AG04449 (cell line): ENCODE measurements at places on chromosomes 1 and 21.

DNA sequence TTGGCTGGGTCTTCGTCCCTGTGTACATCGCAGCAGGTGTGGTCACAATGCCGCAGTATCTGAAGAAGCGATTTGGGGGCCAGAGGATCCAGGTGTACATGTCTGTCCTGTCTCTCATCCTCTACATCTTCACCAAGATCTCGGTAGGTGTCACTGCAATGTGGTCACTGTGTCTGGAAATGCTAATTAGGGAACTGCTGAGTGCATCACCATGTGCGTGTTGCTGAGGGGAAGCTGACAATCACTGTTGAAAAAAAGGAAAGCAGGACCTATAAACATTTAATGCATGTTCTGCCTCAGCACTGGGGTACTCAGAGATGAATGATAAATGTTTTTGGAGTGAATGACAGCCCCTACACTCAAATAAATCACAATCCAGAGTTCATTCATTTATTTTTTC is 6.8 kb downstream of the SLC5A9 start:
- no peak for DNase-seq

- DNase-seq: no peak
Observed at GRCh38 chr1:175277783-175278733, 85.5 kb upstream of the KIAA0040 start.

DNA sequence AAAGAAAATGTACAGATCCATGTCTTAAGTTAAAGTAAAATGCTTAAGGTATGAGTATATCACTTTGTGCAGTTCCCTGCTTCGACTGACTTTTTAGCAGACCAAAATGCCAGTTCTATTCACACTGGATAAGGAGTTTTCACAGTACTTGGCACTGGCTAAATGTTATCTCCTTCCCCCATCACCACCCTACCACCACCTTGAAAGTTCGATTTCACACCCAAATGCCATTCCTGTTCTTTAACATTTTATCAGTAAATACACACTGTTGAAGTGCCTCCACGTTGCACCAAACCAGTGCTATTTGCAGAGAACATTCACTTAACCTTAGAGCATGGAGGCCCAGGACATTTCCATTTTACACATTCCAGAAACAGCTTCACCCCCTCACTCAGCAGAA is 100.0 kb downstream of the URB2 start:
- no peak for DNase-seq

DNA sequence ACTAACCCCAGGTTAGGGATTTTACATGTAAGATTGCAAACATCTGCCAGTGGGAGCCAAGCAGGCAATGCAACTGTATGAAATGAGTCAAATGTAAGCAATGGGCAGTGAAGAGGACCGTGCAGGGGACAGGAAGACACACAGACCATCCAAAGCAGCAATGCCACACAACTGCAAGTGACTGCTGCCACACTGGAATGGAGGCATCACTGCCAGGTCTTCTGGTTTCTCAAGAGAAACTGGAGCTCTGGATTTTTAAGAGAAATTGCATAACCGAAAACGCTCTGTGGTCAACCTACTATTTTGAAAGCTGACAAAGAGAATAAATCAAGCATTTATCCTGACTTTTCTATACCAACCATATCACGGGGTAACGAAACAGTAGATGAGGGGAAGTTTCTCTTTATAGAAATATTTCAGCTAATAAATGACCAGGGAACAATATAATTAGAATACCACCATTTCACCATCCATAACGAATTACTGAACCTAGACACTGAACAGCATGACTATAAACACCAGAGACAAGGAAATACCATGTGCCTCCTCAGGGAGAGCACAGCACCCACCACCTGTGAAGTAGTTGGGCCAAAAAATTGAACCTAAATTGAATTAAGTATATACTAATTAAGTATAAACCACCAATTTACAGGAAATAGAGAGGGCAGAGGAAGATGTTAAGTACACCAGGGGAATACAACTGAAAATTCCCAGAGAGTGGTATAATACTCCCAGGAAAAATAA is 4.4 kb downstream of the AK2 start:
- DNase-seq: no peak

GRCh38 chr21:38771536-38771935 is 34.2 kb upstream of the ETS2 start:
- DNase-seq: no peak

DNA sequence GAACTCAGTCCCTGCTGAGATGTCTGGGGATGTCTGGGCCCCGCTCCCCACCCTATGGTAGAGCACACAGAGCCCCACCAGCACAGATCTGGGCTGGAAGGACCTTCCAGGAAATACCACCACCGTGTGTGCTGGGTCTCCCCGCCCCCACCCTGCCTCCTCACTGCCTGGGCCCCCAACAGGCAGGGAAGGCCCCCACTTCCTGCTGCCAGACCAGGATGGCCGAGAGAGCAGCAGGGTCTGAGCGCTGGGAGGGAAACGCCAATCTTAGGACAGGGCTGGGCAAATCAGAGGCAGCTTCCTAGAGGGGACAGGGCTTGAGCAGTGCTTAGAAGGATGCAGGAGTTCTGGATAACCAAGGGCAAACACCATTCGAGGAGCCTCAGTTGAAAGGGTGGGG is 11.9 kb downstream of the ADGRB2 start:
- no peak for DNase-seq

- DNase-seq: no peak
Observed at GRCh38 chr1:34131396-34132160, 33.5 kb downstream of the CSMD2 start.

DNA sequence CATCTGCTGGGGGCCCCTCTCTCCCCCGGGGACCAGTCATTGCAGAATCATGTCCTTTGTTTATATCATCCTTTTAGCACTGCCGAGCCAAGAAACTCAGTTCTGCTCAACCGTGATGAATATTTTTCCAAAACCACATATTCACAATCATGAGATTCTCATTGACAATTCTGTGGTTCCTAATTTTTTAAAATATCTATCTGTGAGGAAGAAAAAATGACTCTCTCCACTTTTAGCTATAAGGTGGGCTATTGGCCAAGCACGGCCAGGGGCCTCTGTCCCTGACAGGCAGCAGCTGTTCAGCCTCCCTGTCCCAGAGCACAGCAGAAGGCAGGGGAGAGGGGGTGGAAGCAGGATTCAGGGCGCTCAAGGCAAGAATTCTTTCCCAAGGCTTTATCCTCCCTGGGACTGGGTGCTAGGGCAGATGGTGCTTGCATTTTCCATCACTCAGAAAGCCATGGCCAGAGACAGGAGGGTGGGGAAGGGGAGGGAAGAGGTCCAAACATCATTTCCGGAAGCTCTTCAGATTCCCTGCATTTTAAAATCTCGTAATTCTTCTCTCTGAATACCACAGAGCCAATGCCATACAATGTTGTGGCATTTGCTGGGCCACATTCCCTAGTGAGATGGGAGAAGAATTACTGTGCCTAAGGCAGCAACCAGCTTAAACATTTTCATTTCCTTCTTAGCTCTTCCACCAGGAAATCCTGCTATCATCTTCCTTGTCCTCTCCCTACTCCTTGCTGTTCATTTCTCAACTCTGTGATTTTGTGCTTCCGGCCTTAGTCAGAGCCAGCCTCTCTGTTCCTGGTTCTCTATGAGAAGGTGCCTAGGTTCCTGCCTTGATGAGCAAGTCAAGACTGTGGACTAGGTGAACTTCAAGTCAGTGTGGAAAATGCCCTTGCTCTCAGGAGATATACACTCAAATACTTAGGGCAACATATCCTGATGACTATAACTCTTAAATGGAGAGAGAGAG is 60.3 kb downstream of the KCNJ6 start:
- DNase-seq: peak; percentile 51

DNA sequence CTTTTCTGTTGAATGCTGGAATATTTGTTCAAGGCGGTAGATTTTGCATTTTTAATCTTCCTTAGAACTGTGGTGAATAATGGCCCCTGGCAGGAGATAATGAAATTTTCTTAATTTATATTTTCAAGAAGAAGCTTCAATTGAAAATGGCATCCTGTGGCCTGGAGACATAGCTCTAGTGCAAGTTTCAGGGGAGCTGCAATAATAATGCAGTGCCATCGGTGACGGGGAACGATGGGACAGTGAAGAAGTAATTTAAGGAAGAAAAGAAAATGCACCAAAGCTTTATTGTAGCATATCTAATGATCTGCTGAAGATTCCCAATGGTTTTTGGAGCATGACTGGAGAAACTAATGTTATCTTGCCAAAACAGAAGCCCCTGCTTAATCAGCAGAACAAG is 128.4 kb downstream of the ADGRL2 start:
- no peak for DNase-seq

DNA sequence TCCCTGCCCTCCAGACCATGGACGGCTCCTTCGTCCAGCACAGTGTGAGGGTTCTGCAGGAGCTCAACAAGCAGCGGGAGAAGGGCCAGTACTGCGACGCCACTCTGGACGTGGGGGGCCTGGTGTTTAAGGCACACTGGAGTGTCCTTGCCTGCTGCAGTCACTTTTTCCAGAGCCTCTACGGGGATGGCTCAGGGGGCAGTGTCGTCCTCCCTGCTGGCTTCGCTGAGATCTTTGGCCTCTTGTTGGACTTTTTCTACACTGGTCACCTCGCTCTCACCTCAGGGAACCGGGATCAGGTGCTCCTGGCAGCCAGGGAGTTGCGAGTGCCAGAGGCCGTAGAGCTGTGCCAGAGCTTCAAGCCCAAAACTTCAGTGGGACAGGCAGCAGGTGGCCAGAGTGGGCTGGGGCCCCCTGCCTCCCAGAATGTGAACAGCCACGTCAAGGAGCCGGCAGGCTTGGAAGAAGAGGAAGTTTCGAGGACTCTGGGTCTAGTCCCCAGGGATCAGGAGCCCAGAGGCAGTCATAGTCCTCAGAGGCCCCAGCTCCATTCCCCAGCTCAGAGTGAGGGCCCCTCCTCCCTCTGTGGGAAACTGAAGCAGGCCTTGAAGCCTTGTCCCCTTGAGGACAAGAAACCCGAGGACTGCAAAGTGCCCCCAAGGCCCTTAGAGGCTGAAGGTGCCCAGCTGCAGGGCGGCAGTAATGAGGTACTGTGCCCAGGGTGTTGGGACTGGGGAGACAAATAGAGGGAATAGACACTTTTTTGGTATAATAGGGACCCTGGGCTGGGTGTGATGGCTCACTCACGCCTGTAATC is 1.0 kb downstream of the ZBTB48 start:
- DNase-seq: no peak

- DNase-seq: peak; percentile 89
Observed at GRCh38 chr1:212179394-212180076, 105.7 kb upstream of the PPP2R5A start.

DNA sequence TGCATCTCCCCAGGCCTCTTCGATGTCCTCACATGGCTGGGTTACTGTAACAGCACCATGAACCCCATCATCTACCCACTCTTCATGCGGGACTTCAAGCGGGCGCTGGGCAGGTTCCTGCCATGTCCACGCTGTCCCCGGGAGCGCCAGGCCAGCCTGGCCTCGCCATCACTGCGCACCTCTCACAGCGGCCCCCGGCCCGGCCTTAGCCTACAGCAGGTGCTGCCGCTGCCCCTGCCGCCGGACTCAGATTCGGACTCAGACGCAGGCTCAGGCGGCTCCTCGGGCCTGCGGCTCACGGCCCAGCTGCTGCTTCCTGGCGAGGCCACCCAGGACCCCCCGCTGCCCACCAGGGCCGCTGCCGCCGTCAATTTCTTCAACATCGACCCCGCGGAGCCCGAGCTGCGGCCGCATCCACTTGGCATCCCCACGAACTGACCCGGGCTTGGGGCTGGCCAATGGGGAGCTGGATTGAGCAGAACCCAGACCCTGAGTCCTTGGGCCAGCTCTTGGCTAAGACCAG is 14.3 kb downstream of the HTR6 start:
- DNase-seq: no peak

- DNase-seq: no peak
Observed at GRCh38 chr1:173864179-173864867, 3.5 kb downstream of the GAS5 start.

- no peak for DNase-seq
Observed at GRCh38 chr1:51380936-51381335, 50.6 kb upstream of the TTC39A start.
